ENCODE measurements at places on chromosomes 5 and 9.

DNA sequence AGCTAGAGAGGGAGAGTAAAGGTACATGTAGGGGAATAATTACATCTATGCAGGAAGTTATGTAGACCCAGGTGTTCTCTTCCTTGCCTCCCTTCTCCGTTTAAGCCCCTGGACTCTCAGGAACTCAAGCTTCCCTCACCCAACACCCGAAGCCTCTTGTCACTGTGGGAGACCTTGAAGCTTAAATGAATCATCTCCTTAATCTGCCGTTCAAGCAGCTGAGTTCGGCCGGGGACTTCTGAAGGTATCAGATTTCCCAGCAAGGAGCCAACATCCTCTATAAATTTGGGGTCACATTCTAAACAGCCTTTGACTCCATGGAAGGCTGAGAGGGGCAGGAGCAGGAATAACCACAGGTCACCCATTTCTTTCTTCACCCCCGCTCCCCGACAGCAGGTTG, 412 bp downstream of the IZUMO3 start:
- DNase-seq = no peak

DNA sequence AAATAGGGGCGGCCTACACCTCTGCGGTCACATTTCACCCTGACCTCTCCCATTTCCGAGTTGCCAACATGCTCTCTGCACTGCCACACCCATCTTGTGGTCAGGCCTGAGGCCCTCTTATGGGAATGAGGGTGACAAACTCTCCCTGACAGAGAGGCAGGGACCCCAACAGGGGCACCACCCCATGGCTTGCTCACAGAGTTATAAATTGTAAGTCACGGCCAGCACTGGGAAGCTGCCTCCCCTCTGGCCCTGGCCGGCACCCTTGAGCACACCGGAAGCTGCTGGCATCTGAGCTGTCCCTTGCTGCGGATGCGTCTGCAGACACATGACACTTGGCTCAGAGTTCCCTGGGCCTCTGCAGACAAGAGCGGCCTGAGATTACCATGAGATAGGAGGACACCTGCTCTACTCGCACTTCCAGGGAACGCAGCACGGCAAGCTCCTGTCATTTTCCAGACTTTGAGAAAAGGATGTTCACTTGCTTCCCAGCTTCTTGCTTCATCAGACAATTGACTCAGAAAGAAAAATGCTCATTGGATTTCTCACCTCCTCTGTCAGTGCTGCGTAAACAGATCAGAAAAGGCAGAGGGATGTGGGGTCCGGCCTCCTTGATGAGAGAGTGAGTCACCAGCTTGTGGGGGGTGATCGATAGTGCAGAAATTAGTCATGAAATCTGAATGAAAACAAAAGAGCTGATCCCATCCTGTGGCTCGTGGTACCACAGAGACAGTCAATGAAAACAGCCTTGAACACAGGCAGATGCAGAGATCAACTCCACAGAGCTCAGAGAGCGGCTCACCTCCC, 269.8 kb downstream of the SYK start:
- DNase-seq = peak; percentile 36

DNA sequence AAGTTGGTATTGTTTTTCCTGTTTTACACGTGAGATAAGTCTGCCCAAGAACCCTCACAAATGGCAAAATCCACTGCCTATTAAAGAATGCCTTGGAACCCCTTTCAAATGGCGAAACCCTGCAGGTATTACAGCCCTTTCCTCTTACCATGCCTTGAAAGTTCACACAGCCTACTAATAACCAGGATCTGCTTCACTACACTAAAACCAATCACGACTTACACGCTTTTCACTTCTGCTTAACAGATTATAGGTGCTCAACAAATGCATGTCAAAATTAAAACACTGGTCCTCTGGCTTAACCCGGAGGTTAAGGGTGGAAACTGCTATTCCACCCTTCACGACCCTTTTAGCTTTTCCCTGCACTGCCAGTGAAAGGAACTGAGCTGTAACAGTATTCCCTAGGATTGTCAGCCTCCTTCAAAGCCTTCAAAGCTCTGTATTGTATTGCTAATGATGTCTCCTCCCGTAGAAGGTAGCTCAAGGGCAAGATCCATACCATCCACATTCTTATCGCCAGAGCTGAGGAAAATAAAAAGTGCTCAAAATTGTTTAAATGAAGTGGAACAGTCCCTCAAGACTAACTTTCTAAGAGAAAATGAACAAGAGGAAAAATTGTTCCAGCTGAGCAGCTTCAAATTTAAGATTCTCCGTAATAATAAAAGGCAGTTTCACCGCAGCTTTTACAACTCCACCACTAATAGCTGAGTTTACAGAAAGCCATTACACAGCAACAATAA, 997 bp downstream of the AUH start:
- DNase-seq = no peak

- no peak for DNase-seq
Observed at GRCh38 chr5:18675041-18675440, 1040.8 kb downstream of the TAF11L14 start.

DNA sequence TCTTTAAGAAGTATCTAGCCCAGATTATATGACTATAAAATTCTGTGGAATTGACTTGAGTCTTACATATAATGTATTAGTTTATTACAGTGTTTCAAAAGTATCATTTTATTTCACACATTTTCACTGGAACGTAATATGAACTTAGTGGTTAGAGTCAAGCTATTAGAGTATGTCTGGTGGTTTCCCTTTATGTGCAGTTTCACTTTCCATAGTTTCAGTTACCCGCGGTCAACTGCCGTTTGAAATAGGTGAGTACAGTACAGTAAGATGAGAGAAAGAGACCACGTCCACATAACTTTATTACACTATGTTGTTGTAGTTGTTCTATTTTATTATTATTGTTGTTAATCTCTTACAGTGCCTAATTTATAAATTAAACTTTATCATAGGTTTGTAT, 50.5 kb downstream of the COMMD10 start:
- DNase-seq = no peak

DNA sequence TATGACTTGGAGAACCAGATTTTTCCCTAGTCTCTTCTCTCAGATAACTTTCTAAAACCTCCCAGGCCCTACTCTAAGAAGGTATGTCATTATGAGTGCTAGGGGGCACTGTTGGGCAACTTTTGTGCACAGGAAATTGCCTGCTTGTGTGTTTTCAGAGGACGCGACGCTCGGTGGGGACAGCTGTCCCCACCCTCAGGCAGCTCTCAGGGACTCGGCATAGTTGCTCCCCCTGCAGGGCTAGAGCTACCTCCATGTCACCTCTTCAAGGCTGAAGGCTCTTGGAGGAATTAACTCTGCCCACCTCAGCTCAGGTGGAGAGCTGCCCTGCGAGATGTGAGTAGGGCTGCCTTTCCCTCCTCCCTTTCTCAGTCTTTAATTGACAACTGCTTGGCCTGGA, 10.2 kb upstream of the TIFAB start:
- DNase-seq = peak; percentile 29

- no peak for DNase-seq
Observed at GRCh38 chr9:38274800-38275199, 117.7 kb upstream of the ALDH1B1 start.

- no peak for DNase-seq
Observed at GRCh38 chr9:312596-313320, 98.1 kb downstream of the DOCK8 start.

DNA sequence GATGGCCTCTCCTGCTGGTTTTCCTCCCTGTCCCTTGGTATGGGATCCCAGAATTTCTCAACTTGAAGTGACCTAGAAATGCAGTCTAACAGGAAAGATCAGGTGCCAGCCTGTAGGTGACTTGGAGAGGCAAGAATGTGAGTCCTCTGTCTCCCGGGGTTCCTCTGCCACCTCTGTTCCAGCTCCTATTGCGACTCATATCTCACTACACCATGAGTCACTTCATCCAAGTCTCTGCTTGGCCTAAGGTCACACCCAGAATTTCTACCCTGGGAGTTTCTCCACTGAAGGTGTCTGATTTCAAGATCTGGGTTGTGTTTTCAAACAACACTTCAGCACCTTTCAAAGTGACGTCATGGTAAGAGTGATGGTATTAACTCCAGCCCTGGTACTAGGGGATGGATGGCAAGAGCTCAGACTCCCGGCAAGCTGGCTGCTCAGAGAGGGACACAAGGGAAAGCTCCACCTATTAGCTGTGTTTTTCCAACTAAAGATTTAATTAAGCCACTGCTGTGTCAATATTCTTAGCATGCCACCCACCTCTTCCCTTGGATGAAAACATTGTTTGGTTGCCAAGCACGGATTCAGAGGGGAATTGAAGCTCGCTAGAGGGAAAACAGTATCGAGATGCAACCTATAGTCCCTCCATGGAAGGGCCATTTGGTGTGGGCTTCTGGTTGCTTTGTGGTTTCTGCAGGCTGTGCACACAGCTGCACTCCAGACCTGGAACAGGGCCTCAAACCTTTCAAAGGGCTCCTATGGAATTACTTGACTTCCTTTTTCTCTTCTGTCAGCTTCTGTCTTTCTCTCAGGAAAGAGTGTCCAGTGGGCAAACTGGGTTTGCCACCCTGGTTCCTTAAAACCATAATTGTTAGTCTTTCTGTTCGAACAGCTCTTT, 205.7 kb downstream of the GAS1 start:
- no peak for DNase-seq

DNA sequence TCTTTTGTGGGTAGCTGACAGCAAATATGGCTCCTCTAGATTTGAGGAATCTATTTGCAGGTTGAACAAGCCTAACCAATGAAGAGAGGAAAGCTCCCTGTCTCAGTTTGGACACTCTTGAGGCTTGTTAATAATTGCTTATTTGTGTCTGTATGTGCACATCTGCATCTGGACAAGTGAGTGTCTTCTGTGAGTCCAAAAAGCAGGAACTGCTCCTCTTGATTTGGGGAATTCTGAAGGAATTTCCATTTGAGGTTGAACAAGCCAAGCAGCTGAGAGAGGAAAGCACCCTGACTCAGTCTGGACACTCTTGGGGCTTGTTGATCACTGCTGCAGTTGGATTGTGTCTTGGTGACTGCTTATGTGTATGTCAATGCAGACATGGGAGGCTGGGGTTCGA, 211.6 kb downstream of the DTWD2 start:
- DNase-seq = no peak

DNA sequence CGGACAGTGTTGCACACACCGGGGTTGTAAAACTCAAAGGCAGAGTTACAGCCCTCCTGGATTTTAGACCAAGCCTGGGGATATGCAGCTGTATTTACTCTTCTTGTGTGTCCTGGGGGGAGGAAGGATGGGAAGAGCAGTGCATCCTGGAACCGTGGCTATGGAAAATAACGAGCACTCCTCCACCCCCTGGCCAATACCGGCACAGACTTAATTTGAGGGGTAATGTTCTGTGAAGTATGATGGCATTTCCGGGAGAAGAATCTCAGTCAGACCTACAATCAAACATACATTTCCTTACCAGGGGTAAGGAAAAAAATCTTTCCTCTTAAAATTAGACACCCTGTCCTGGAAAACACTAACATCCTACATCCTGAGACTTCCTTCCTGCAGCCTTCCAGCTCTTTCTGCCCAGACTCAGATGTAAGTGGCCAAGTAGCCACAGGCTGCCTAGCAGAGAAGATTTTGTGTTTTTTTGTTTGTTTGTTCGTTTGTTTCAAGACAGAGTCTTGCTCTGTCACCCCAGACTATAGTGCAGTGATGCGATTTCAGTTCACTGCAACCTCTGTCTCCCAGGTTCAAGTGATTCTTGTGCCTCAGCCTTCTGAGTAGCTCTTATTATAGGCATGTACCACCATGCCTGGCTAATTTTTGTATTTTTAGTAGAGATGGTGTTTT, 11.0 kb upstream of the ERMP1 start:
- DNase-seq = no peak

DNA sequence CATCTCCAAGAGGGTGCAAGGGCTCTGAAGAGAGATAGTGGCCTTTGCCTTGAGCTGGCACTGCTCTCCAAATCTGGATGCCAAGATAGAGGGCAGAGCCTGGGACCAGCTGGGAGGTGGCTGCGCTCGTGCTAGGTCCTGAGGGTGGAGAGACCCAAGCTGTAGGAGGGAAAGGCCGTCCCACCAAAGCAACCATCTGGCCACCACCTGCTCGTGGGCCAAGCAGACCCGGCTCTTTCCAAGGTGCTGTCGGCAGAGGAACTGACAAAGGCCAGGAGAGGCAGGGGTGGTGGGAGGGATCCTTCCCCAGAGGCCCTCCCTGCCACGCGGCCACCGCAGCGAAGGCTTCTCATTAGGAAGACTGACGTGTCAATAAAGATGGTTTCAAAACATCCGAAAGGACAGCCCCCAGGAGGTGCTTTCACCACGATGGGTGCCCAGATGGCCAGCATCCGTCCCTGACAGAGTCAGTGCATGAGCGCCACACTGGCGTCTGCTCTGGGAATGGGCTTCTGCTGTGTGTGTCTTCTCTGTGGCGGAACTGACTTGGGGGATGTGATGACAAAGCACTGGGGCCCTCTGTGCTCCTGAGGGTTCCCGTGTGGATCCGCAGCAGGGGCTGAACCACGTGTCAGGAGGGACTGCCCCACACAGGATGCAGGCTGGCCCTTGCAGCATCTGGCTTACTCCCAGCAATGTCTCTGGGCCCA, 213.5 kb downstream of the FANCC start:
- DNase-seq = no peak

DNA sequence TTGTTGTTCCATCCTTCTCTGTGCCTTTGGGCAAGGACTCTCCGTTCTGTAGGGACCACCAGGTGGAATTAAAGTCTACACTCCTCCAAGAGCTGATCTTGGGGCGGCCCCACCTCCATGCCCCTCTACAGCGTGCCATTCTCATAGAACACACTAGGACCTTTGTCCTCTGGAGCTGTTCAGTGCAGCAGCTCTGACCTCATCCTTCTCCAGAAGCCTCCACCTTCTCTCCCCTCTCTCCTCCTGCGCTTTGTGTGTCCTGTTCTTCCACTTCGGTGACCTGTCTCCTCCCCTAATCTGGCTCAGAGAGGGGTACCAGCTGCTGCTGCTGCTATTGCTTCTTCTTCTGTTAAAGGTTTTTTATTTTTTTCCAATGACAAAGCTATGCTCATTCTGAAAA, 1.8 kb upstream of the MACROH2A1 start:
- DNase-seq = no peak

GRCh38 chr5:152329761-152330283, 75.3 kb downstream of the NMUR2 start:
- no peak for DNase-seq

- no peak for DNase-seq
Observed at GRCh38 chr5:91586232-91586631, 203.1 kb upstream of the ARRDC3 start.

DNA sequence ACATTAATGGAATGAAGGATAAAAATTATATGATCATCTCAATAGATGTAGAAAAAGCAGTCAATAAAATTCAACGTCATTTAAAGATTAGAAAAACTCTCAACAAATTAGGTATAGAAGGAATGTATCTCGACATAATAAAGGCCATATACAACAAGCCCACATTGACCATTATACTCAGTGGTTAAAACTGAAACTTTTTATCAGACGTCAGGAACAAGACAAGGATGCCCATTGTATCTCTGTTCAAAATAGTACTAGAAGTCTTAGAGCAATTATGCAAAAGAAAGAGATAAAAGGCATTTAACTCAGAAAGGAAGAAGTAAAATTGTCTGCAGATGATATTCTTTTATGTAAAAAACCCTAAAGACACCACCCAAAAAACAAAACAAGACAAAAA, 40.8 kb downstream of the C9 start:
- DNase-seq = no peak

- no peak for DNase-seq
Observed at GRCh38 chr5:174317256-174317894, 271.9 kb downstream of the NSG2 start.

- DNase-seq = no peak
Observed at GRCh38 chr9:89988458-89988857, 383.6 kb downstream of the GADD45G start.

GRCh38 chr9:6842584-6842947, 84.8 kb downstream of the KDM4C start:
- no peak for DNase-seq

All from stimulated activated CD4-positive, alpha-beta T cell treated with anti-CD3 and anti-CD28 coated beads, Interleukin-4, amount 100 ng/mL, for 4 hours (primary cell).